Stimulated activated CD4-positive, alpha-beta T cell treated with anti-CD3 and anti-CD28 coated beads, Interleukin-1b, Interleukin-23, amount 100 ng/mL, for 1 hour (primary cell): ENCODE measurements at places on chromosomes 11 and 22.

DNA sequence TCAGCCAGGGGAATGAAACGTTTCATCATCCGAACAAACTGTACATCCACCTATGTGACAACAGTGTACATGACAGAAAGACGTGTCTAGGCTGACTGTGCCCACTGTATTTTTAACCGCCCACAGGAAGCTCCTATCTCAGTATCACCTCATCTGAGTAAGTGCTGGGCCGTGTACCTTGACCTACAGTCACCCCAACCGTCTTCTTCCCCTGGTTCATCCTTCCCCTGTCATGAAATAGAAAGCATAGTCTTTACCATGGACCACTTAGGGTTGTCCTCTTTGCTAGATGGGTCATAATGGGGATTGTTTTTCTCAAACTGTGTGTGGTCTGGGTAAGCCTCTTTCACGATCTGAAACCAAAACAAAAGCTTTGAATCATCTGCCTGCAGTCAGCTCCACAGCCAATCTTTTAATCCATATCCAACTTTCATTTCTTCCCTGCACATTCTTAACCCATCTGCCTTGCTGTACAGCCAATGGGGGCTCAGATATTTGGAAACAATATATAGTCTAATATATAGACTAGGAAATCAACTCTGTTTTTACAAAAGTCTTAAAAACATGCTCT is 4.2 kb downstream of the THYN1 start:
- no peak for DNase-seq

DNA sequence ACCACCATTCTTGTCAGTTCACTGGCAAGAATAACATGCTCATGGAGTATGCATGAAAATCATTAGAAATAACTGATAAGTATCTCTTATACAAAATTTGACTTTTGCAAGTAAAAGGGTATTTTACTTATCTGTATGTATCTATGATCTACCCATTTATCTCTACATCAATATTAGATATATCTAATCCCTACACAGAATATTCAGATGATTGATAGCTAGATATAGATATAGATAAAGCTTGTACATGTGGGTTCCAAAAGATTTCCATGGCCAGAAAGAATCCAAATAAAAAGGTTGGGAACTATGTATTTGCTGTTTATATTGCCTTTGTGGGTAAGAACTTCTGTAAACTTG is 185.5 kb downstream of the MAML2 start:
- DNase-seq = no peak

DNA sequence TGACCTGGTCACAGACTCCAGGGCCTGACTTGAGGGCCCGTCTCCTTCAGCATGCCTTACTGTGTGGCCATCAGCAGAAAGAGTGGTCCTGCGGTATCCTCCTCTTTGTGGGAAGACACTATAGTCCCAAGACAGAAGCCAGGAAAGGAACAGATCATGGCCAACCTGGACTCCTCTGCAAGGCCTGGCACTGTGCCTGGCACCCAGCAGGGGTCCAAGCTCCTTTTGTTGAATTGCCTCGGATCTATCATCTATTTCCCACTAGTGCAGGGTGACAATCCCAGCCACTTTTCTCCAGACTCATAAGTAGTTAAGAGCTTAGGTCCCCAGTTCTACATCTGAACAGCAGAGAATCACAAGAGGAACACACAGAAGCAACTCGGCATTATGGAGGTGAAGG is 27.0 kb downstream of the DSCAML1 start:
- DNase-seq = no peak

- no peak for DNase-seq
Measured at GRCh38 chr22:39567135-39567946, 3.2 kb upstream of the CACNA1I start.

DNA sequence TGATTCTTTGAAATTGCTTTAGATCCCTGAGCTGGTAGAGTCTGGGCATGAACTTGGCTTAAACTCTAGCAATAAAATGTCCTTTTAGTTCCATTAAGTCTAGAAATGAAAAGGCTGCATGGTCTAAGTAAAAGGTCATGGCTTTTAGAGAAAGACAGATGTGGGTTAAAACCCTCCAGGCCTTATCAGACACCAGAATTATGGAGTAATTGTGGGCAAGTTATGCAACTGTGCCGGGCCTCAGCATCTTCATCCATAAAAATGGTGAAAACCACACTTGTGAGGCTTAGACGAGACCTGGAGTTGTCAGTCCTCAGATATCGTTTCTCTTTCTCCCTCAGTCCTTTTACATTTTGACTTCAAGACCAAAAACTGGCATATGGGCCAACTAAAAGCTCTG is 597.9 kb upstream of the KIRREL3 start:
- no peak for DNase-seq

- no peak for DNase-seq
Measured at GRCh38 chr22:31148488-31148887, 8.2 kb upstream of the PLA2G3 start.

DNA sequence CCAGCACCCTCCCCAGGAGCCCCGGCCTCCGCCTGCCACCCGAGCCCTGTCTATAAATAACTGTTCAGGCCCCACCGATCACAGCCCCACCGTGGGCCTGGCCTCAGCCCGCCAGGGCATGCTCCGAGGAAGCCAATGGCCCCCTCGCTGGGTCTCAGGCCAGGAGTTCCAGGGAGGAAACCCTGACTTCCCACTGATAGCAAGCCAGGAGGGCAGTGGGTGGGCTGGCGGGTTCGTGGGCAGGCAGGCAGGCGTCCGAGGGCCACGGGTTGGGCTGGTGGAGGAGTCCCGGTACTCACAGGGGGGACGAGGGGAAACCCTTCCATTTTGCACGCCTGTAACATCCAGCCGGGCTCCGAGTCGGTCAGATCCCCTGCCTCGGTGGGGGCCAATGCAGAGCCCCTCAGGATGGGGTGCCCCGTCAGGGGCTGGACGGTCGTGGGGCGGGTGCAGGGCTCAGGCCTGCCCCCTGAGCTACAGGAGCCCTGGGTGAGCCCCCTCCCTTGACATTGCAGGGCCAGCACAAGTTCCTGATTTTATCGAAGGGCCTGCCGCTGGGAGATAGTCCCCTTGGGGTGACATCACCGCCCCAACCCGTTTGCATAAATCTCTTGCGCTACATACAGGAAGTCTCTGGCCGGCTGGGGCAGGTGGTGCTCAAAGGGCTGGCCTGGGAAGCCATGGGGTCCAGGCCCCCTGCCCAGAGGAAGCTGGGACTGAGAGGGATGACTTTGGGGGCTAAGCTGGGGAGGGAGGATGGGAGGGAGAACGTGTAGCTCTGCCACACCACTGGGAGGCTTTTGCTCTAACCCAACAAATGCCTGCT is at the start of gene SPI1:
Gene SPI1 (minus strand): TSS at position 538 of the 826 bp plus-strand sequence. CDS start 194 bp downstream, at position 344.
- no peak for DNase-seq

DNA sequence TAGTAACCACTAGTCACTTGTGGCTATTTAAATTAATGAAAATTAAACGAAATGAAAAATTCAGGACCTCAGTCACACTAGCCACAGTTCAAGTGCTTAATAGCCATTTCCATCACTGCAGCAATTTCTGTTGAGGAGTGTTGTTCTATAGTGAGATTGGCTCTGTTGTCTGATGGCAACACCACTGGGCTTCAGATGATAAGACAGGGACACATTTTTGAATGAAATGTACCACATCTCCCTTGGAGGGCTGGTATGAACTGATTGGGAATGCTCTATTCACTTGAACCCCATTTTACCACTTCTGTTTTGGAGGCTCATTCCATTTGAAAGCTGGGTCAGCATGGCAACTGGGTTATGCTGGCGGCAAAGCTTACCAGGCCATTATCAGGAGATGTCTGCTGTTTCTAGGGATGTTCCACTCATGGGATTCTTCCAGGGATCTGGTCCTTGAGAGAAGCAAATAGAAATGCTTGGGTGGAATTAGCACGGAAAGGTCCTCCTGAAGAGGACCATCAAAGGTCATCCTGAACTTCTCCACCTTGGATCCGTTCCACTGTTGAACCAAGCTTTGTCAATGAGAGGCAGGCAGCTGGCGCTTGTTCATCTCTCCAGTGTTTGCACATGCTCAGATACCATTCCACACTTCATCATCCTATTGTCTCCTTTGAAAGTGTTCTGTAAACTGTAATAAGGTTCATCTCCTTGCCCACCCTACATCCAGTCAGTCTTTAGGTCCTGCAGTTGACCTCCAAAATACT is 7.6 kb downstream of the AMOTL1 start:
- DNase-seq = no peak

DNA sequence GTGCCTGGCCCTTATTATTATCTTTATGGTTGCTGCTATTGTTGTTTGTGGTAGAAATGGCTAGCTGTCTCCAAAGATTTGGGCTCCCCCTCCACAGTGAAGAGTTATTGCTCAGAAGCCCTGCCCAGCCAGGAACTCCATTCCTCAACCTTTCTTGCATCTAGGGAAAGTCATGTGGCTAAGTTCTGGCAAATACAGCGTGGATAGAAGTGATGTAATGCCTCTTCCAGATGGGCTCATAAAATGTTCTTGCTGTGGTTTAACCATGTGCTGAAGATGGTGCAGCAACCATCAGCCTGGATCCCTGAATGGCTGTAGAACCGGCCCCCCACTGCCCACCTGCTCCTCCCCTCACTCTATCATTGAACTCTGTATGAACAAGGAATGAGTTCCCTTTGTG is 203.5 kb upstream of the E2F8 start:
- no peak for DNase-seq

DNA sequence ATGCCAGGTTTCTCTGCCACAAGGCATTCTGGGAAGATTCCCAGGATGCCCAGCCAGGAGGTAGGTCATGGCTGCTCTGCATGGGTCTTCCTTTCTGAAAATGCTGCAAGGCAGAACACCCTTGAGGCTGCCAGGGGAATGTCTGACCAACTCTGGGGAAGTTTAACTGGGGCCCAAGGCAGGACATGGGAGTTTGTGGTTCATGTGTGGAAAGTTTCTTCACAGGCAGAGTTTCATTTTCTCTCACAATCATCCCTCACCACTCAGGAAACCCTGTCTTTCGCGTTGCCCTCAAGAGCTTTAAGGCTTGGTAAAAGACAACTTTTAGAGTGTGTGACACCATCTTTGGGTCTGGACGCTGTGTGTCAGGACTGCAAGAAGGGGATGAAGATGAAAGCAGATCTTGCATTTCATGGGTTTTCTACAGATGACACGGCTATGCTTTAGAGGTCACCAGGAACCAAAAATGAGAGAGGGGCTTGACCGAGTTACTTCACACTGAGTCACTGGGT is 133.5 kb downstream of the CD44 start:
- no peak for DNase-seq

DNA sequence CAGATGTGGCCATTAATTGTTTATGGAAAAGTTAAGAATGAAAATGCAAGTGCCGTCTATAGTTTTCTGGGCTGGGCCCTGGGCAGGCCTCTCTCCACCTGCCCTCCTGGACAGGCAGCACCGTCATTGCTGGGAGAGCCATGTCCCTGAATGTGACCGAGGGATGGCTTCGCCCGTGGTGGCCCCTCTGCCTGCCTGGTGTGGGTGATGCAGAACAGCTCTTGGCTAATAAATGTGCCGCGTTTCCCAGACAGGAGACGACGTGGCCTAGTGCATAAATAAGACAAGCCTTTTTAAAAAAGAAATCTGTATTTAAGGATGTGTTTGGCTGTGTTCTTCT is 407.3 kb downstream of the TBC1D22A start:
- no peak for DNase-seq

DNA sequence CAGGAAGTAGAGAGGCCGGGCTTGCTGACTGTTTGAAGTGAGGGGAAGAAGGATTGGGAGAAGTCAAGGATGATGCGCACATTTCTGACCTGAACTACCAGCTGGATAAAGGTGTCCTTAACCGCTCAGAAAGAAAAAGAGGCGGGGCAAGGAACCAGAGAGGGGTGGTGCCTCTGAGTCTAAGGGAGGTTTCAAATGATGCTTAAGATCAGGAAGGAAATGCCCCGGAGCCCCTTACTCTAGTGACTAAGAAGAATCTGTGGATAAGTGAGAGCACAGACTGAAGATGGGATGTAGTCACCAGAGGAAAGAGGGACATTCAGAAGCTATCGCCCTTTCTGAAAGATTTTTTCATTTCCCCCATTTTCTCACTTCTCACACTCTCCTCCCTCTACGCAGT is 12.7 kb downstream of the DCHS1 start:
- DNase-seq = no peak

- peak; percentile 49 for DNase-seq
Measured at GRCh38 chr22:39013942-39014722, at the start of gene APOBEC3C. TSS of gene APOBEC3C (plus strand) at chr22:39014257. CDS start at chr22:39014363, 106 bp downstream.

DNA sequence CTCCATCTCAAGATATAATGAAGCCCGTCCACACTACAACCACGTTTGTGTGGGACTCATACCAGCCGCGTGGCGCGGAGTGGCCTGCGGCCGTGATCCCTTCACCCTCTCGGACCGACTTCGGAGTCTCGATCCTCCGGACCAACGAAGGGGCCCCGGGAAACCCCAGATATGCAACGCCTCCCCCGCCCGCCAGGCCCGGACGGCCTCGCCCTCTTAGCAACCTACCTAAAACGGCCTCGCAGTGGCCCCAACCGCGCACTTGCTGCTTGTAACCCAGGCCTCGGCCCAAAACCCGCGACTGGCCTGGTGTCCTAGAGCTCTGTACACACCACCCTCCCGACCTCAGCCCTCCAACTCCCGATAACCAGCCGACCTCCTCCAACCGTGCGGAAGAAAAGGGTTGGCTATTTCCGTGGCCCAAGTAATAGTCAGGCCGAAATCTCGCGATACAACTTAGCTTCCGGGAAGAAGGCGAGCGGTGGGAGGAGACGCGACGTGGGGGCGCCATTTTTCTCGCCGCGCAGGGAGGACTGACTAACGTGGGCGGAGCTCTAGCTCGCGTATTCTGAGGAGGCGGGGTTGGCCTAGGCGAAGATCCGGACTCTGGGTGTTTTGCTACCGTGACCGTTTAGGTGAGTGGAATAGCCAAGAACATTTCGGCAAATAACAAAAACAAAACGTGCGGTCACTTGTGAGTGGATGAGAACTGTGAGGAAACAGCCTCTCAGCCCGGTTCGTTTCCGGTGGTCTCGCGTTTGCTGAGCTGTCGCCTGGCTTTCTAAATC is at the start of the genes C11orf54 and TAF1D:
Gene C11orf54 (plus strand): TSS at position 579 of the 788 bp plus-strand sequence. CDS start 5,722 bp downstream, outside the sequence.
Gene TAF1D (minus strand): TSS at position 402 of the 788 bp plus-strand sequence. CDS start 2,191 bp downstream, outside the sequence.
- peak; percentile 91 for DNase-seq

DNA sequence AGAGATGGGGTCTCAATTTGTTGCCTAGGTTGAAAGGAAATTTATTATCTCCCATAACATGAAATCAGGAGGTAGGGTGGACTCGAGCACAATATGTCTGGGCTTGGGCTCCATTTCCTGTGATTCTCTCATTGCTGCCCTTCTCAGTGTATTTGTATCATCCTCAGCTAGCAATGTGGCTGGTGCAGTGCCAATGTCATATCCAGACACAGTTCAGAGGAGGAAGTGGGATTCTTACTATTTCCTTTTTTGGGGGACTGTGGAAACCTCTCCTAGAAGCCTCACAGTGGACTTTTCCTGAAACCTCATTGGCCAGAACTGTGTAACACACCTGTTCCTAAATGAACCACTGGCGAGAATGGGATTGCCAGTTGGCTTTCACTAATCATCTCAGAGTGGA is 21.0 kb upstream of the SWAP70 start:
- no peak for DNase-seq

DNA sequence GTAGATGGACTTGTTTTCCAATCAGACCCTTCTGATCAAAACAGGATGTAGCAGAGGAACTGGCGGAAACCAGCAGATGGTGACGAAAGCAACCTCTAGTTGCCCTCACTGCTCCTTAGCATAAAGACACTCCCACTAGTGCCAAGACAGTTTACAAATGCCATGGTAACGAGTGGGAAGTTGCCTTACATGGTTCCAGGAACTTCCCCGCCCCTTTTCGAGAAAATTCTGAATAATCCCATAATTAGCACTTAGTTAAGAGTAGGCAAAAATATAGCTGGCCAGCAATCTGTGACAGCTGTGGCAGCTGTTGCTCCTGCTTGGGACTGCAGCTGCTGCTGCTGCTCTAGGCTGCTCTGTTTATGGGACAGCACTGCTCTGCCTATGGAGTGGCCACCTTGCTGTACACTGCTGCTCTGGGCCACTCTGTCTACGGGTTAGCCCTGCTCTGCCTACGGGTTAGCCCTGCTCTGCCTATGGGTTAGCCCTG is 33.4 kb upstream of the SORL1 start:
- no peak for DNase-seq
